ENCODE measurements at places on chromosomes 6 and 20. TPM values are rescaled to one million over a fixed set of nuclear protein-coding genes. Genes with fewer than 3 reads are reported as not detected.

DNA sequence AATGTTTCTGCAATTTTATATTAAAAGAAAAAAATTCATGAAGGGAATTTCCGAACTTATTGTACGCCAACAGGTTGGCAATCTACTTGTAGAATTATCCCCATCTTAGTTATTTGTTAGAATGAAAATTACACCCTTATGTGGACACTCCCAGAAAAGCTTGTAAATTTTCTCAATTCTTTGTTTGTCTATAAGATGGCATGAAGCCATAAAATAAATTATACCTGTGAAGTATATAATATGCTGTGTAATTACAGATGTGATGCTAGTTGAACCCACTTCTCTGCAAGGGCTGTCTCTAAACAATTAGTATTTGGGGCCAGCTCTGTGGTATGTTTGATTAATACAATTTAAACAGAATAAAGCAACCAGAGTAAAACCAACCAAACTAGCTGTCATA lies 52.1 kb upstream of the DSP start:
- DNase-seq, result no peak

DNA sequence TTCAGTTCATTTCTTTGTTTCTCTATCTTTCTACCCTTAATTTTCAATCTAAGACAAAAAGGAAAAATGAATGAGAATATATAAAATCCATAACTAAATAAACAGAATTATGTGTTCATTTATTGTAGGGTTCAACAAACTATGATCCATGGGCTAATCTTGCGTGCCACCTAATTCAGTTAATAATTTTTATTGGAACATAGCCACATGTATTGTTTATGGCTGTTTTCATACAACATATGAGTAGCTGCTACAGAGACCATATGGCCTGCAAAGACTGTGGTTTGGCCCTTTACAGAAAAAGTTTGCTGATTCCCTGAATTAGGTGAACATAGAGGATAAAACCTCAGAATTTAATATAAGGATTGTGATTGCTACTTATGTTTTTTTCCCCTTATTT lies 21.8 kb downstream of the SENP6 start:
- DNase-seq, result no peak

DNA sequence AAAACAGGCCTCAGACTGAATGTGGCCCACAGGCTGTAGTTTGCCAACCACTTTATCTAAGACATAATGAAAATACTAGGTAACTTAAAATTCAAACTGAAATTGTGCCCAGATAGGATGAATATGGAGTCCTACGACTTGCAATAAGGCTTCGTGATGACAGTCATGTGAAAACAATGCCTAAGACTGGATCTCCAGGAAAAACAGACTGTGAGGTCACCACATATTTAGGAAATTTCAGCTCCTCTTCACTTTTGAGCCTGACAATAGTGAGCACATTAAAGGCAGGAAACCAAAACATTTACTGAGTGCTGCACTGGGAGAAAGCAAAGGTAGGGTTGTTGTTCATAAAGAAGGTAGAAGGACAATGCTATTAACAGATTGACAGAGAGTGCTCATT lies 50.0 kb downstream of the RTN4IP1 start:
- no peak for DNase-seq

- no peak for DNase-seq
These were observed 3.7 kb downstream of the MLIP start for GRCh38 chr6:54114991-54115390.

DNA sequence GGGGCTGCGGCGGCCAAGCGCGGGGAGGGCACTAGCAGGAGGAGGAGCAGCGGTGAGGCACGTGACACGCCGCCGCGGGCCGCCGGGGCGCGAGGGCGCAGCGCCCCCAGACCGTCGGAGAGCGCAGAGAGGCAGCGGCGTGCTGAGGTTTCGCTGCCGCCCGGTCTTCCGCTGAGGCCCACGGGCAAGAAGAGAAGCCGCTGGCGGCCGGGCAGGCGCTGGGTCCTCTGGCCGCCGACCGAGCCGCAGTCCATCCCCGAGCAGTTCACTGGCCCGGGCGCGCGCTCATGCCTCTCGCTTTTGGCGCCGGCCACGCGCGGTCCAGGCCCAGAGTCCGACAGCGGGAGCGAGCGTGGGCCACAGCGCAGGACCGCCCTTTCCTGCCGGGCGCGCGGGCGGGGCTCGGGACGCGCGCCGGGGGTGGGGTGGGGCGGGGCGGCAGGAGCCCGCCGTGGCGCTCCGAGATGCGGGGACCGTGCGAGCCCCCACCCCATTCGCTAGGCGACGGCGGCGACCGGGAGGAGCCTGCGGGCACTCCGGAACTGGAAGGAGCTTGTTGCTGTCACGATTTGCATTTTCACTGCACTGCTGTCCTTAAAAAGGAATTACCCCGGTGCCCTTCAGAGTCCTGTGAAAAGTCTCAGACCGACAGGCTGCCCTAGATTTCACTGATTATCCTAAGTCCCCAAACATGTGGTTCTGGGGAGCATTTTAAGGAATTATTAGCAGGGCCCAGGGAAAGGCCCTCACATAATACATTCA lies at the start of gene MCUR1:
Gene MCUR1, minus strand, starts transcription at position 382 of the 762 bp plus-strand sequence. Its CDS starts 128 bp downstream, at position 254.
- peak; percentile 91 for DNase-seq

Gene MYBL2
- total RNA-seq, result 28.8 TPM

All from thymus (tissue), 14 donors.